ENCODE measurements at places on chromosomes 2 and 18.

GRCh38 chr2:24048769-24049484 is 614 bp upstream of the FKBP1B start:
- DNase-seq, result no peak

- DNase-seq, result peak; percentile 36
Observed at GRCh38 chr2:32168513-32168912, 2.8 kb downstream of the SLC30A6 start.

DNA sequence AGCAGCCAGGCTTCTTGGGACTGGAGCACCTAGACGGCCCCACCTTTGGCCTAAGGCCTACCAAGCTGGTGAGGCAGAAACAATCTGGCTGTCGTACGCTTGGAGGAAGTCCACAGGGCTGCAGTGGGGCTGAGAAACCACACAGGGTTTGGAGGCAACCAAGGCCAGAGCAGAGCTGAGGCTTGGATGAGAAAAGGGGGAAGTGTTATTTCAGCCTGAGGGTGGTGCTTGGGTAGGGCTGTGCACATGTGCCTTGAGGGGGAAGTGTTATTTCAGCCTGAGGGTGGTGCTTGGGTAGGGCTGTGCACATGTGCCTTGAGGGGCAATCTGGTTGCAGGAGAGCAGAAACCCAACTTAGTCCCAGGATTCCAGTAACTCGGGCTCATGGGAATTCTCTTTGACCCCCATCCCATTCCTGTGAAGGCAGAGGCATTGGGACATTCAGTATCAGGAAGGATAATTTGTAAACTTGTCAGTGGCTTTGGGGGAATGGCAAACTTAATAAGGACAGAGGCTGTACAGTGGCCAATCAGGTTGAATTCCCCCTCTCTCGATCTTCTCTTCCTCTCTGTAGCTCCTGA is 971 bp upstream of the FBXO41 start:
- peak; percentile 54 for DNase-seq

DNA sequence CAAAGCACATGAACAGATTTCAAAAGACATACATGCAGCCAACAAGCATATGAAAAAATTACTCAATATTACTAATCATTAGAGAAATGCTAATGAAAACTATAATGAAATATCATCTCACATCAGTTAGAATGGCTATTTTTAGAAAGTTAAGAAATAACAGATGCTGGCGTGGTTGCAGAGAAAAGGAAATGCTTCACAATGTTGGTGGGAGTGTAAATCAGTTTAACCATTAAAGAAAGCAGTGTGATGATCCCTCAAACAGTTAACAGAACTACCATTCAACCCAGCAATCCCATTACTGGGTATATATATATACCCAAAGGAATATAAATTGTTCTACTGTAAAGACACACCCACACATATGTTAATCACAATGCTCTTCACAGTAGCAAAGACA is 117.7 kb upstream of the SETBP1 start:
- DNase-seq, result no peak

- DNase-seq, result no peak
Observed at GRCh38 chr2:96393989-96394761, 58.6 kb downstream of the NCAPH start.

- peak; percentile 47 for DNase-seq
Observed at GRCh38 chr18:50009773-50010335, 185.1 kb downstream of the MYO5B start.

DNA sequence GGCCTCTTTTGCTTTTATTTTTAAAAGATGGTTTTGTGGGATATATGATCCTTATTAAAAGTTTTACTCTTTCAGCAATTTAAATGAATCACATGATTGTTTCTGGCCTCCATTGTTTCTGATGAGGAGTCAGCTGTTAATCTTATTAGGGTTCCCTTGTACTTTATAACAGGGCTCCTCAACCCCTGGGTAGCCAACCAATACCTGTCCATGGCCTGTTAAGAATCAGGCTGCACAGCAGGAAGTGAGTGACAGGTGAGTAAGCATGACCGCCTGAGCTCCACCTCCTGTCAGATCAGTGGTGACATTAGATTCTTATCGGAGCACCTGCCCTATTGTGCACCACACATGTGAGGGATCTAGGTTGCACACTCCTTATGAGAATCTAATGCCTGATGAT is 45.1 kb upstream of the FAM98A start:
- no peak for DNase-seq

DNA sequence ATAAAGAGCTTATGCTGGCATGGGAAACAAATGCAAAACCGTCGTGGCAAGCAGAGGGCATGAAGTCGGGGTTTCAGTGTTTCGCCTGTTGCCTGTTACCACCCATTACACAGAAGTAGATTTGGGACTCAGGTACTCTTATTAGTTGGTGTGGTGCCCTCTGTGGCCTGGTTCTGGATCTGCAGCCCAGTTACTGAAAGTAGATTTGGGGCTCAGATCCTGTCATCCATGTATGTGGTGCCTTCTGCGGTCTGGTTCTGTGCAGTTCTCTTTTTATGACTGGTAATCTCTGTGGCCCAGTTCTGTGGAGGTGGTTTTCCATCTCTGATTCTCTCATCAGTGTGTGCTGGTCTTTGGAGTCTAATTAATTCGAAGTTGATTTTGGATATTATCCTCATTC is 45.2 kb downstream of the ADNP2 start:
- no peak for DNase-seq
